Testis (tissue), 5 donors: ENCODE measurements at places on chromosomes 13 and 19. TPM values are rescaled to one million over a fixed set of nuclear protein-coding genes. Genes with fewer than 3 reads are reported as not detected.

GRCh38 chr13:110280985-110281688, 25.8 kb downstream of the COL4A1 start:
- no peaks in the 10 kb centered on the region for H3K36me3 ChIP-seq
- H3K27ac ChIP-seq, result no peak overlapping the region
- no peak overlapping the region for H3K4me3 ChIP-seq
- DNase-seq, result peak; percentile 48

Gene CRX
- total RNA-seq, result 0.55 TPM

Gene ZSWIM4
- total RNA-seq, result 10.0 TPM

DNA sequence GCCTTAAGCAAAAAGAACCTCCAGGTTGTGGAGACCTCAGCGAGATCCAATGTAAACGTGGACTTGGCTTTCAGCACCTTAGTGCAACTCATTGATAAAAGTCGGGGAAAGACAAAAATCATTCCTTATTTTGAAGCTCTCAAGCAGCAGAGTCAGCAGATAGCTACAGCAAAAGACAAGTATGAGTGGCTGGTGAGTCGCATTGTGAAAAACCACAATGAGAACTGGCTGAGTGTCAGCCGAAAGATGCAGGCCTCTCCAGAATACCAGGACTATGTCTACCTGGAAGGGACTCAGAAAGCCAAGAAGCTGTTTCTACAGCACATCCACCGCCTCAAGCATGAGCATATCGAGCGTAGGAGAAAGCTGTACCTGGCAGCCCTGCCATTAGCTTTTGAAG, 58.5 kb downstream of the ARHGAP35 start:
- no peaks in the 10 kb centered on the region for H3K36me3 ChIP-seq
- H3K27me3 ChIP-seq, result no peaks in the 10 kb centered on the region
- no peak overlapping the region for H3K27ac ChIP-seq
- no peak for DNase-seq
- no peak overlapping the region for H3K4me3 ChIP-seq

DNA sequence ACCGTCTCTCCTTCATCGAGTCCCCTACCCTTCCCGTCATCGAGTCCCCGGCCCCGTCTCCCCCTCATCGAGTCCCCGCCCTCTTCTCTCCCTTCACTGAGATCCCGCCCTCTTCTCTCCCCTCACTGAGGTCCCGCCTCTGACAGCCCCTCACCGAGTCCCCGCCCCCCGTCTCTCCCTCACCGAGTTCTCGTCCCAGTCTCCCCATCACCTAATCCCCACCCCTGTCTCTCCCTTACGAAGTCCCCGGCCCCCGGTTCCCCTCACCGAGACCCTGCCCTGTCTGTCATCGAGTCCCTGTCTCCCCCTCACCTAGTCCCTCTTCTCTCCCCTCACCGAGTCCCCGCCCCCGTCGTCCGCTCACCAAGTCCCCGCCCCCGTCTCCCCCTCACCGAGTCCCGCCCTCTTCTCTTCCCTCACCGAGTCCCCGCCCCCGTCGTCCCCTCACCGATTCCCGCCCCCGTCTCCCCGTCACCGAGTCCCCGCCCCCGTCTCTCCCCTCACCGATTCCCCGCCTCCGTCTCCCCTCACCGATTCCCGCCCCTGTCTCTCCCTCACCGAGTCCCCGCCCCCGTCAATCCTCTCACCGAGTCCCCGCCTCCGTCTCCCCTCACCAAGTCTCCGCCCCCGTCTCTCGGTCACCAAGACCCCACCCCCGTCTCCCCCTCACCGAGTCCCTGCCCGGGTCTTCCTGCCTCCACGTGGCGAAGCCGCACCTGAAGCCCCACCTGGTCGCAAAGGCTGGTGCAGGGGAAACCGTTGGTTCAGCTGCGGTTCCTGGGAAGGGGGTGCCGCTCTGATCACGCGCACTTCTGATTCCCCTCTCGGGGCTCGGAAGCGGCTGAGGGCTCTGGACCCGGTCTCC, 23.9 kb upstream of the ZNF846 start:
- no peaks in the 10 kb centered on the region for H3K36me3 ChIP-seq
- H3K4me3 ChIP-seq, result peak overlapping the region; percentile 72
- H3K4me1 ChIP-seq, result peaks cover 23% of the 10 kb centered on the region
- no peaks in the 10 kb centered on the region for H3K27me3 ChIP-seq
- H3K27ac ChIP-seq, result peak overlapping the region; percentile 95
